ENCODE measurements at places on chromosomes 13 and 19.
A peak's percentile ranks its signal among the peaks of the same experiment; 100 is the strongest.

GRCh38 chr13:90107661-90108060 lies 1239.8 kb upstream of the MIR17HG start:
- DNase-seq, result no peak

GRCh38 chr13:113357529-113357928 lies 6.4 kb downstream of the GRTP1 start:
- DNase-seq, result peak; percentile 50

DNA sequence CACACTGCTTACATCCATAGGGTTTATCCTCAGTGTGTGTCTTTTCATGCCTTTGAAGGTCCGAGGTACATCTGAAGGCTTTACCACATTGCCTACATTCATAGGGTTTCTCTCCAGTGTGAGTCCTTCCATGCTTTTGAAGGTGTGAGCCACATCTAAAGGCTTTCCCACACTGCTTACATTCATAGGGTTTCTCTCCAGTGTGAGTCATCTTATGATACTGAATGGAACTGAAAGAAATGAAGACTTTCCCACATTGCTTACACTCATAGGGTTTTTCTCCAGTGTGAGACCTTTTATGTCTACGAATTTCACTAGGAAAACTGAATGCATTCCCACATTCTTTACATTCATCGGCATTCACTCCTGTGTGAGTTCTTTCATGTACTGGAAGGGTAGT lies 7.1 kb downstream of the ZNF20 start:
- DNase-seq, result no peak

GRCh38 chr13:32587811-32588170 lies 1.5 kb downstream of the PDS5B start:
- no peak for DNase-seq

GRCh38 chr13:110286833-110287819 lies 19.8 kb downstream of the COL4A1 start:
- no peak for DNase-seq

DNA sequence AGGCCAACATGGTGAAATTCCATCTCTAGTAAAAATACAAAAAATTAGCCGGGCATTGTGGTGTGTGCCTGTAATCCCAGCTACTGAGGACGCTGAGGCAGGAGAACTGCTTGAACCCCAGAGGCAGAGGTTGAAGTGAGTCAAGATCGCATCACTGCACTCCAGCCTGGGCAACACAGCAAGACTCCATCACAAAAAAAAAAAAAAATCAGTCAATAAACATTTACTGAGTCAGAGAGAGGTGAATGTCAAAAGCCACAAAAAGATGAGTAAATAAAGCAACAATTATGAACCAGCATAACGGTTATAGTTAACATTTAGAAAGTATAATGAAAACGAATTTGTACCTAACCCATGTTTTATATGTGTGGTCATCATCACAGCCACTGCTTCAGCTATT lies 23.1 kb downstream of the PSPC1 start:
- DNase-seq, result no peak

GRCh38 chr13:28587174-28587540 lies 71.8 kb upstream of the POMP start:
- no peak for DNase-seq

- peak; percentile 19 for DNase-seq
Observed at GRCh38 chr13:45728759-45729158, 26.6 kb downstream of the CBY2 start.

DNA sequence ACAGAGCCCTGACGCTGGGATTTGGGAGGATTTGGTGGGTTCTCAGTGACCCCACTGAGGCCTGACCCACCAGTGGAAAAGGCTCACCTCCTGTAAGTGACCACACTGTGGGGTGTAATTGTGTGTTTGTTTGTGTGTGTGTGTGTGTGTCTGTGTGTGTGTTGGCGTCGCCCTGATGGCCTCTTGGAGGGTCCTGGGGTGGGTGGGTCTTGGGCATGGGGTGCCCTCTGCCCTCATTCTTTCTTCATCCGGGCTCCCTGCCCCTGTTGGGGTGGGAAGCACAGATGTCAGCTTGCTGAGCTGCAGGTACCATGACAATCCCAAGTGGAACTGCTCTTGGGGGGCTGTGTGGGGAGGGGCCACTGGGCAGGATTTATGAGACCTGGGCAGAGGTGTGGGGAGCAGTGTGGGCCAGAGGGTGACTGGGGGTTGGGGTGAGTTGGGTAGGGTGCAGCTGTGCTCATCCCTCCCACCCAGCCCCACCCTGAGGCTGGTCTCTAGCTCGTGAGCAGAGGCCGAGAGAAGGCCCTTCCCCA lies 22.8 kb downstream of the WTIP start:
- DNase-seq, result peak; percentile 5

DNA sequence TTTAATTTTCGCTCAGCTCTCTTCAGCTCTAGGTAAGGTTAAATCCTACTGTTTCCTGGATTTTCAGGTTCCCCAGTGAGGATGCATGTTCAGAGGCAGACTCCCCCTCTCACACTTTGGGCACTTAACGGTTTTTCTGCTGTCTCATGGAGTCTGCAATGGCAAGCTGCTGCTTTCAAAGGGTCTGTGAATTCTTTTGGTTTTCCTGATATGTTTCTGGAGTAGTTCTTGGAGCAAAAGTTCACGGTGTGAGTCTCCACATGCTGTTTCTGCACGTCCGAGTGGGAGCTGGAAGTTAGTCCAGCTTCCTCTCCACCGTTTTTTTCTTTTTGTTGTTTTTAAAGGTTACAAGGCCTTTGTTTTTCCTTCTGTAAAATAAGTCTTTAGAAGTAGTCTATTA lies 35.4 kb downstream of the DNAJC15 start:
- DNase-seq, result no peak

DNA sequence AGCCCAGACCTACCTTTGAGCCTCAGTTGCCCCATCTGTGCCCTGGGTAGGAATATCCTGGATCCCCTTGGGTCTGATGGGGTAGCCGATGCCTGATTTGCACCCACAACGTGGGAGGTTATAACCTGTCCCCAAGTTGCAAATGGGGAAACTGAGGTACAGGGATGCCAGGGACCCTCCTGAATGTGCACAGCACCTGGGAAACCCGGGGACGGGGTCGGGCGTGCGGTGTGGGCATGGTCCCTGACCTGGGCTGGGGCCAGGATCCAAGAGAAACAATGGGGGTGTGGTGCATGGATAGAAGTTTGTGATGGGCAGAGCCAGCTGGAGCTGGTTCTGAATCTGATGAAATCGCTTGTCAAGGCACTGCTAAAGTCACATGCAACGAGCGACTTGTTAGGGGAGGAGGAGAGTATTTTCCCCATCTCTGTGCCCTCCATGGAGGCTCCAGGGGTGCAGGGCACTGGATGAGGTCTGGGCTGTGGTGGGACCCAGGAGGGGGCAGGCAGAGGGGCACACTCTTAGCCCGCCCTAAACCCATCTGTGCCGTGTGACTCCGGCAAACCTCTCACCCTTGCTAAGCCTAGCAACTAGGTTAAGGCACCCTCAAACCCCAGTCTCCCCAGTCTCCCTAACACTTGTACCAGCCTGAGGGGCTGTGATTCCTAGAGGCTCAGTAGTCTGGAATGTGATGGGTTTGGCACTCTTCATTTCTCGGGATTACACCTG lies 749 bp downstream of the GDF15 start:
- DNase-seq, result peak; percentile 79

GRCh38 chr19:38072776-38073750 lies 151.0 kb downstream of the DPF1 start:
- no peak for DNase-seq

DNA sequence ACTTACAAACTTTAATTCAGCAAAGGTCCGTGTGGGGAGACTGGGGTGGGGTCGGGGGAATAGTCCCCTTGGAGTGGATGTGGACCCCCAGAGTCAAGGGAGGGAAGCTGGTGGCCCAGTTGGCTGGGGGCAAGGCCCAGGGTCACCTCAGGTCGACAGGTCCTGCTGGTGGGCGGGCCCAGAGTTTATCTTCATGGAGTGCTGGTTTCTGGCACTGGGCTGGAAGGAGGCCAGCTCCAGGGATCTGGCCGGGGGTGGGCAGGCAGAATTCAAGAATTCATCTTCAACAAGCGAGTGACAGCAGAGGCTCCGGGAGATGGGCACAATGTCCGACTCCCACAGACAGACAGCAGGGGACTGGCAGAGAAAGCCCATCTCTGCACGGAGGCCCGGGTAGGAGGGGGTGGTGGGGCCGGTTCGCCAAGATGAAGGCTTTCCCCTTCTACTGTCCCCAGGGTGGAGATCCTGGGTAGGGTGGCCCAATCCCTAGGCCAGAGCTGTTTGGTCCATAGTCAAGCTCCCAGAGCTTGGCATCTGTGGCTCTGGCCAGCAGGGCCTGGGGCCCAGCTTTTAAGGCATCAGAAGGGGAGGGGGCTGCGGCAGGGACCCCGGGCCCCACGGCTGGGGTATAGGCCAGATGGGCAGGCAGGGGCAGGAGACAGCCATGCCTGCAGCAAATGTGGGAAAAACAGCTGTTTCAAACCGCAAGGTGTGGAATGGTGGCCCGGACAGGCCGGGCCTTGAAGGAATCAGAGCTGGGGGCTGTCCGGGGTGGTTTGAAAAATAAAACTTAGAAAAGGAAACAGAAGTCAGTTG lies 622 bp upstream of the FDX2 start:
- DNase-seq, result no peak

- DNase-seq, result no peak
Observed at GRCh38 chr19:52198678-52199077, 8.8 kb downstream of the PPP2R1A start.
